Muscle of arm (tissue), 14 donors: ENCODE measurements at places on chromosomes 12 and 14.

DNA sequence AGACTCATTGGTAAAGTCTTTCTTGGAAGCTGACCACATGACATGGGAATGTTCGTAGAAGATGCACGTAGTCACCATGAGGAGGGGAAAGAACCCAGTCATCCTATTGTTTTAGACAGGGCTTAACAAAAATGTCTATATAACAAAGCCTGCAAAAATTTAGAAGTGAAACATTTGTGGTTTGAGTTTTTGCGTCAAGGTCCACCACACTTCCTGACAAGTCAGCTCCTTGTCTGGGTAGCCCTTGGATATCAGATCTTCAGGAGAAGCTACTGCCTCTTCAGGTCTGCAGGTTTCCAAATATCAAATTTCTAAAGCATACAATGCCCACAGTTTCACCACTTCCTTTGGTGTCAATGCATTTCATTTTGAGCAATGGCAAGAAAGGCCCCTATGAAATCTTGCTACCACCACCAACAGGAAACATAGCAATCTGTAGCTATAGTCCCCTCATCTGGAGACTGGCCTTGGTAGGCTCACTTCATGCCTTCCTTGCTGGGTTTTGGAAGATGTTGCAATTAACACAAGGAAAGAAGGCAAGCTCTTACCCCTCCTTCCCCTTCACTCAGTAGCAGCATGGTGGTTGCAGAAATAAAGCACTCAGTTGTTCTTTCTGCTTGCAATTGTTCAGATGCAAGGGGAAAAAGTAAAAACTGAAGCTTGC, 235.2 kb downstream of the PCNX1 start:
- DNase-seq, result no peak

- no peak for DNase-seq
These were observed 186.6 kb upstream of the KRR1 start for GRCh38 chr12:75698052-75698451.

DNA sequence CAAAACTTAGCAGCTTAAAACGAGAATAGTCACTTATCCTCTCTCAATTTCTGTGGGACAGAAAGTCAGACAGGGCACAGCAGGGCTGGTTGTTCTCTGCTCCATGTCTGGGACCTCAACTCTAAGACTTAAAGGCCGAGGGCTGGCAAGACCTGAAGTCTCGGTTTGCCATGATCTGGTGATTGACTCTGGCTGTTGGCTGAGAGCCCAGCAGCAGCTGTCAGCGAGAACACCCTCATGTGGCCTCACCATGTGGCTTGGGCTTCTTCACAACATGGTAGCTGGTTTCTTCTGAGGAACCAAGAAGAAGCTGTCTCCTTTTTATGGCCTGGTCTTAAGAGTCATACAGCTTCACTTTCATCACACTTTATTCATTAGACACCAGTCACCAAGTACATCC, 1.7 kb upstream of the VASH1 start:
- no peak for DNase-seq

DNA sequence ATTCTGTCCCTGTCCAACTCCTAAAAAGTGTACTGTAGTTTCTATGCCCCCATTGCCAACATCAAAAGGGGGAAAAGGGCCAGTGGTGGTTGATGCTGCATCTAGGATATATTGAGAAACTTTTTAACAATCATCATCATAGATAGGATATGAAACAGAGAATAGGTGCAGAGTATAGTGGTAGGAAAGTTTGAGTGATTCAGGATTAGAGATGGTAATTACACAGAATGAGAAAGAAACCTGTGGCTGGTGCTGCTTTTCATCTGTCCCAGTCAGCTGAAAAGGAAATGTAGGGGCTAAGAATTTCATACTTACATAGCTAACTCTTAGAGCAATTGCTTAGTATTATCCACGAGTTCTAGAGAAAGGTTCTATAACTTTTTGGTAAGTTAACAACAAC, 67.6 kb downstream of the GTF2A1 start:
- no peak for DNase-seq

DNA sequence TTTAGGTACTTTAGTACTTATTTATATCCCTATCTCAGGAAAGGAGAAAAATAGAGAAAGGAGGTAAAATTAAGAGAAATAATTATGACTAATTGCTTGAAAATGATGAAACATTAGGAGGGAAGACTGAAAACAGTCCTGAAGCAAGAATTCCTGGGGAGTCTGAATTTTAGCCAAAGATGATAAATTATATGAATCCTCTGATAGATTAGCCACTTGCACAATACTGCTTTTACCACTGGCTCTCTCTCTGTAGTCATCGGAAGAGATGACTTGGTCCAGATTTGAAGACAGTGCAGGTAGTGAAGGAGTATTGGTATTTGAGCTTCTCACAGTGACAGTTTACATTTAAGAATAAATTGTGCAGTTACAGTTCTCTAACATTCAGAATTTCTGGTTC, 83.8 kb upstream of the CLEC14A start:
- no peak for DNase-seq

- no peak for DNase-seq
These were observed 21.8 kb upstream of the DHRS2 start for GRCh38 chr14:23614395-23614828.

GRCh38 chr12:16323638-16324037, 23.8 kb upstream of the MGST1 start:
- DNase-seq, result no peak
